ENCODE measurements at places on chromosomes 4 and X.

GRCh38 chrX:31656013-31656412 lies 584.2 kb upstream of the FTHL17 start:
- DNase-seq: no peak

DNA sequence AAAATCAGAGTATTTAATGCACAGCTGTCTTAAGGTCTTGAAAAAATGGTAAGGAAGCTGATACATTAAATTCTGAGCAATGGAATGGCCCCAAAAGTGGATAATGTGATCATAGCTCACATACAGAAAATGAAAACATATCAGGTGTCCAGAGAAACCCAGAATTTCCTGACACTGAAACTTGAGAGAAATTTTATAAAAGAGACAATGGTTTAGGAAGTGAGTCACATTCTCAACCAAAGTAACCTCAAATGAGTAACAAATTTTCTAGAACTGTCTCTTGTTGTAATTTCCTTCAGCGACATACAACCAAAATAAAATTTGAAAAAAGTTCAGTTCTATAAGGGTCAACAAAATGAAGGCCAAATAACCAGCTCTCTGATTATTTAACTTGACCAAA lies 37.4 kb upstream of the PACRGL start:
- no peak for DNase-seq

GRCh38 chrX:153921511-153922446 lies 4.3 kb downstream of the ARHGAP4 start:
- DNase-seq: no peak

DNA sequence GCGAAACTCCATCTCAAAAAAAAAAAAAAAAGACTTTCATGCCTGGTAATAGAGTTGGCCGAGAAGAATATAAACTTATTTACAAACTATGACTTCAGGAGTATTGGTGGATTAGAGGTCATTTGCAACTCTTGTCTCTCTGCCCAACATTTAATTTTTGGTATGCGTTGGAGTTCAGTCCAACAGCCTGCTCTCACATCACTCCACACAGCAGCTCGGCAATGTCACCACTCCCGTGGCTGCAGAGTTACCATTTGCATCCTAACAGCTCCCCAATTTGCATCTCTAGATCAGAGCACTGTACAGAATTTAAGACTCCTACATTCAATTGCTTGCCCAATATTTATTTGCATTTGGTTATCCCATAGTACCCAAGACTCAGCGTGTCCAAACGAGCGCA lies 40.9 kb upstream of the AP1AR start:
- DNase-seq: no peak

DNA sequence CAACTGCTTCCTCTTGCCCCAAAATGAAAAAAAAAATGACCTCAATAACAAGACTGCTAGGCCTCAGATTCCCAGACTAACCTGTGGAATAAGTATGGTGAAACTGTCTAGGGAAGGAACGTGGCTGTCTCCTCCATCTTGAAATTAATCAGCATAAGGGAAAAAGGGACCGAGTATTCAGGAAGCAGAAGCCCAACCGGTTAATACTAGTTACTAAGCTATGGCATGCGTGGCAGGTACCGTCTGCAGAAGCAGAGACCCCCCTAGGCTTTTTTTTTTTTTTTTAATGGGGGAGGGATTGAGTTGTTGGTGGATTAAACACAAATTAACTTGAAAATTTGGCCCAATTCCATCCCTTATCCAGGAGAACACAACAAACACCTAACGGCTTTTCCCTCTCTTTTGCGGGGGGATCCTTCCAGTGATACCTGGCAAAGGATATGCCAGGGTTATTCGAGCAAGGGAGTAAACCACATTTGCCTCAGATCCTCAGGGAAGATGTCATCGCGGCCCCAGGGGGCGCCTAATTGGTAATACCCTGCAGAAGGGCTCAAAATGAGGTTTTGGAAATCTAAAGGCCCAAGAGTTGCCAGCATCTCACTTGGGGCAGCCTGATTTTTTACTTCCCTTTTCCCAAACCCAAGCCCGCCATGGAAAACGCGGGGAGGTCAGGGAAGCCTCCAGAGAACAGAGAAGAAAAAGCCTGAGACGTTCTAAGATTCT lies 893 bp downstream of the RLIM start:
- DNase-seq: no peak

GRCh38 chr4:84481860-84482245 lies 17.2 kb downstream of the NKX6-1 start:
- DNase-seq: no peak

GRCh38 chr4:181194096-181194495 lies 1049.1 kb upstream of the TENM3 start:
- DNase-seq: no peak

GRCh38 chr4:80229590-80229989 lies 32.3 kb downstream of the PRDM8 start:
- DNase-seq: no peak

DNA sequence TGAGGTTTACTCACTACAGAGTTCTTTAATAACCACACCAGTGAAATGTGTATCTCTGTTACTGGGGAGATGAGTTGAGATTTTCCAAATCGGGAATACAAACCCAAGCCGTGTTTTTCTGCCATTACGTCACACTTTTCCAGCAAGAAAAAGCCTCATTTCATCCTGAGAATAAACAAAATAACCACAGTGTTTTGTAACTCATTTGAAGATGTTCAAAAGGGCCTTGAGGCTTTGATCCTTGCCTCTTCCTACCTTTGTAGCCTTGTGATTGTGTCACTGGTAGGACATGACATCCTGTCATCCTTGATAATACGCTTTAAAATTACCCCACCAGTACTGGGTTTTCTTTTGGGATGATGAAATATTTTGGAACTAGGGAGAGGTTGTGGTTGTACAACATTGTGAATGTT lies 2.9 kb downstream of the USP11 start:
- no peak for DNase-seq

DNA sequence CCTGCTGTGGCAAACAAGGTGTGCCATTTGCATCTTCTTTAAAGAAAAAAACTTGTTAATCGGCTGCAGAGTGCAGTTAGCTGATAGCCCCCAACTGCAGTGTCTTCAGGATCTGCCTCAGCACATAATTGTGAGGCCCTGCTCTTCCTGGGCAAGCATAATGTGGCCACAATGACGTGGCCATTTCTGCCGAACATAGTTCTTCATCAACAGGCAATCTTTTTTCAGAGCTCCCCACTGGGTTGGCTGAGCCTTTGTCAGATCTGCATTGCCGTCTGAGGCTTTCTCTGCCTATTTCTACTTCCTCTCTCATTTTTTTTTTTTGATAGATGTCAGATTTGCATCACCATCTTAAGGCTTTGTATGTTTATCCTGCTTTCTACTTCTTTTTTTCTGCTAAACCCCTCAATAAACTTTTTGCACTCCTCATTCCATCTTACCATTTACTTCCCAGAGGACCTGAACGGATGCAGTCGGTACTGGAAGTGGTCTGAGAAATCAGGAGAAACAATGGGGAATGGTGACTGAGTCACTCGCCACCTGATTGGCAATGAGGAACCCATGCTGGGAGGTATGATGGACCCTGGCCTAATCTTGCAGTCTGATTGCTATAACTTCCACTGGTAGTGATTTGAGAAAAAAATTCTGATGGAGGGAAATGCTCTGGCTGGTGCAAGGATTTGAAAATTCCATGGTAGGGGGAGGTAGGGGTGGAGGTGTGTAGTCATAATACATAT lies 21.2 kb upstream of the TAB3 start:
- no peak for DNase-seq

GRCh38 chrX:149363965-149364364 lies 141.1 kb downstream of the IDS start:
- DNase-seq: no peak

DNA sequence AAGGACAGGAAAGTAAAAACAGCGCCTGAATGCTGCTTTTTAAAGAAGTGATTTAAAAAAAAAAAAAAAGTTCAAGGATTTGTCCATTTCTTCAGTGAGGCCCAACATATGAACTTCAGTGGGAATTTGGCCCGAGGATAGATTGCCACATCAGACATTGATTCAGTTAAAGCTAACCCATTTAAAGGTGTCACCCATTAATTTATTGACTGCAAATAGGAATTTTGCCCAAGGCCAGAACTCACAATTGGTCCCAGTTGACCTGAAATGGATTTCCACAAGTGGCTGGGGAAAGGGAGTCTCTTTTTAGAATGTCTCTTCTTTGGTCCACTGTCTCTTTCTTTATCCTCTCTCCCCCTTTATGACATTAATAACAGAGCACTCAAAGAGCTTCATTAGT lies 86.5 kb upstream of the RPL34 start:
- DNase-seq: no peak
